ENCODE measurements at places on chromosomes 13 and 19.

DNA sequence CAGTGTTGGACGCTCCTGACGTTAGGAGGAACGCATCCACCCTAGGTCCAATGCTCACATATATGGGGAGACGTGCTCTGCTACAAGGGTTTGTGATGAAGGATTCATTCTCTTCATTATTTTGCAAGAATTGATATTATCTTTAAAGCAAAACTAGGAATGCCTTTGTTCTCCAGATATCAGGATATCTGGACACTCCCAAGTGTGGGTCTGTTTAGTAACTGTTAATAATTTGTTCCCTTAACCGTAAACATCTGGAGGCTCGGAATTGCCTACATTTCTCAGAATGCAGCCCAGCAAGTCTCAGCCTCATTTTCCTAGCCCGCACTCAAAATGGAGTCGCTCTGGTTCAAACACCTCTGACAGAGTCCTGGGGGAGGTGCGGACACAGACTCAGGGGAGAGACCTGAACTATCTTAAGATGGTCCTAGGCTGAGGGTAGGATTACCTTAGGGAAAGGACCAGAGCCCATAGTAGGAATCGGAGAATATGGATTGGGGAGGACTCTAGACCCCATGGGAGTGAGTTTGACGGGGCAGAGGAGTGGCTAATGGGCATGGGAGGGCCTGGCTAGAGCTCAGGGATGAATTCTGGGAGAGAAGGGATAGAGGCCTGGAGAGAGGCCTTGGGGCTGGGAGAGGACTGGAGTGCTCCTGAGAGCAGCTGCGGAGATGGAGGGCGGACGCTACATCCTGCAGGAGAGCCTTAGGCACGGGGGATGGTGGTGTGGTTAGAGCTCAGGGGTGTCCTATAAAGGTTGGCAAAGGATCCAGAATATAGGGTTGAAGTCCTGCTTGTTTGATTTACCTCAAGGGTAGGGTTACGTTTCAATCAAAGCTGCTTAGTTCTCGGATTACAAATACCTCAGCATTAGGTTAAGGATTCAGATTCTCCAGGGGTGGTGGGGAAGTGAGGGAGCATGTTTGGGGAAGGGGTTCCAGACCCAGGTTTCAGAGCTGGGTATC is 43.2 kb downstream of the ZNF331 start:
- DNase-seq = no peak

DNA sequence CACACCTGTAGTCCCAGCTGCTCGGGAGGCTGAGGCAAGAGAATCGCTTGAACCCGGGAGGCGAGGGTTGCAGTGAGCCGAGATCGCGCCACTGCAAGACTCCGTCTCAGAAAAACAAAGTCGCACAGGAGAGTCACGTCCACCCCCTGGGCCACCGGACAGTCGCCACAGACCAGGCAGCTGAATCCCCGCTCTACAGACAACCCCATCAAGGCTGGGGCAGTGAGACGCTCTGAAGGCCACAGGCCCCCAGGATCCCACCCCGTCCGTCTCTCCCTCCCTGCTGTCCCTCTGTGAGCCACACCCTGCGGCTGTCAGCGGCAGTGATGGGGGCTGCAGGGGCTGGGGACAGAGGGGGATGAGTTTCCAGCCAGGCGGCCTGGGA is 15.5 kb upstream of the PTBP1 start:
- no peak for DNase-seq

- no peak for DNase-seq
Observed at GRCh38 chr19:50516964-50517703, 3.4 kb upstream of the ASPDH start.

GRCh38 chr13:70896136-70896535 is 787.9 kb upstream of the KLHL1 start:
- DNase-seq = no peak

GRCh38 chr13:113651511-113652403 is 6.2 kb downstream of the ATP4B start:
- no peak for DNase-seq

DNA sequence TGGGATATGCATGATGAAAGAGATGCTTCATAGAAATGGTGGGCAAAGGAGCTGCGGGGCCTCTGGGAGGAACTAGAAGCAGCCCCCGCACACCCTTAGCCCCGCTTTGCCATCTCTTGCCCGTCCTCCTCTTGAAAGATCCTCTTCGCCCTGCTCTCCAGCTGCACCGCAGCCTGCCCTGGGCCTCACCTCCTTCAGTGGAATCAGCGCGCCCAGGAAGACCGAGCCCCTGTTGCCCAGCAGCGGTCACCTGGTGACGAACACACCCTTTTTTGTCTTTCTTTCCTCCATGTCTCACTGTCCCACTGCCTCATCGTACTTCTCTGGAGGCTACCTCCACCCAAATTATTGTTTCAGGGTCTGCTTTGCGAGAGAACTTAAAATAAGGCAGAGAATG is 807.6 kb downstream of the UQCRFS1 start:
- no peak for DNase-seq

Data from activated CD4-positive, alpha-beta T cell treated with anti-CD3 and anti-CD28 coated beads for 48 hours (primary cell).